ENCODE measurements at places on chromosomes 2 and 18.

DNA sequence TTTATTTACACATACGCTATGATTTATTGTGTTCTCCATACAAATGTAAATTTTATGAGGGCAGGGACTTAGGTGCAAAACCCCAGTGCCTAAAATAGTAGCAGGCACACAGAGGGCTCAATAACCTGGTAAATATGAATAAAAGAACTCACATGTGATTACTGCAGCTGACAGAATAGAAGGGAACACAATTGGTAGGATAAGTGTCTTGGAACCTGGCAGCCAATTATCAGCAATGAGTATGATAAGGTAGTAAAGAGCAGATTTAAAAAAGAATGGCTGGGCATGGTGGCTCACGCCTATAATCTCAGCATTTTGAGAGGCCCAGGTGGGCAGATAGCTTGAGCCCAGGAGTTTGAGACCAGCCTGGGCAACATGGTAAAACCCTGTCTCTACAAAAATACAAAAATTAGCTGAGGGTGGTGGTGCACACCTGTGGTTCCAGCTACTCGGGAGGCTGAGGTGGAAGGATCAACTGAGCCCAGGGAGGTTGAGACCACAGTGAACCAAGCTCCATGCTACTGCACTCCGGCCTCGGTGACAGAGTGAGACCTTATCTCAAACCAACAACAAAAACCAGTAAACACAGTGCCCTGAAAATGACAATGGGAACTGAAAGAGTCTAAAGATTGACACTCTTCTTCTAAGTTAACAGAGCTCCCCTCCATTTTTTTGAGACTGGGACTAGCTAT, 9.9 kb downstream of the SNRPG start:
- no peak for DNase-seq

- peak; percentile 5 for DNase-seq
Measured at GRCh38 chr2:38947241-38948239, 57.9 kb downstream of the ARHGEF33 start.

GRCh38 chr2:37344453-37345361, at the start of gene QPCT:
QPCT (plus strand) TSS chr2:37344630; CDS start chr2:37344732, 102 bp downstream.
- no peak for DNase-seq

DNA sequence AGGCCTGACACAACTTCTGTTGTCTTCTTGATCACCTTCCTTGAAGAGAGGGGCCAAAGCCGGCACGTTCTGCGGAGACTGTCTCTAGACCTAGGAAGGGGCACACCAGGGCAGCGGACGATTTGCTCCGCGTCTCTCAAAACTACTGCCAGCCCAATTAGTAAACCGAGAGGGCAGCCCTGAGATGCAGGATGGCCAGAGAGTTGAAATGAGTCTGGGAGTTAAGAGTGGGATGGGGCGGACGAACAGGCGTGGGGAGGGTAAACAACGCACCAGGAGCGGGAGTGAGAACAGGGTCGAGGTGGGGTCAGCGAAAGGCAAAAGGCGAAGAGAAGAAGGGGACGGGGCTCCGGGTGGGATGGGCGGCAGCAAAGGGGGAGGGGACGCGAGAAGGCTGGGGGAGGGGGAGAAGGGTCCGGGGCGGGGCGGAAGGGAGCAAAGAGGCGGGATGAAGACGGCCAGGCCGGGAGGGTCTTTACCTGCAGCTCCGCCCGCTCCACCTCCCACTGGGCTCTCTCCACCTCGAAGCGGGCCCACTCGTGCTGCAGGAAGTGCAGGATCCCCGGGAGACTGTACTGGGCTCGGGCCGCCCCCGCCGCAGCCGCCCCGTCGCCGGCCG, 476 bp downstream of the STRN start:
- no peak for DNase-seq

DNA sequence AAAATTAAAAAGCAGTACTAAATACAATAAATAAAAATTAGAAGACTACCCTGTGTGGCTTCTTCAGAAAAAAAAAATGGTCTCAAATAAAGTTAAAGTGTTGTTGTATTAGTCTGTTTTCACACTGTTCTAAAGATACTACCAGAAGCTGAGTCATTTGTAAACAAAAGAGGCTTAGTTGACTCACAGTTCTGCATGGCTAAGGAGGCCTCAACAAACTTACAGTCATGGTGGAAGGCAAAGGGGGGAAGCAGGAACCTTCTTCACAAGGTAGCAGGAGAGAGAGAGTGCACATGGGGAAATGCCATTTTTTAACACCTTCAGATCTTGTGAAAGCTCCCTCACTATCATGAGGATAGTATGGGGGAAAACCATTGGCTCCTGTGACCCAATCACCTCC, 612.8 kb downstream of the RNF144A start:
- no peak for DNase-seq

GRCh38 chr2:226439337-226439736, 360.3 kb downstream of the IRS1 start:
- no peak for DNase-seq

- no peak for DNase-seq
Measured at GRCh38 chr2:160381425-160381951, 112.1 kb downstream of the RBMS1 start.

DNA sequence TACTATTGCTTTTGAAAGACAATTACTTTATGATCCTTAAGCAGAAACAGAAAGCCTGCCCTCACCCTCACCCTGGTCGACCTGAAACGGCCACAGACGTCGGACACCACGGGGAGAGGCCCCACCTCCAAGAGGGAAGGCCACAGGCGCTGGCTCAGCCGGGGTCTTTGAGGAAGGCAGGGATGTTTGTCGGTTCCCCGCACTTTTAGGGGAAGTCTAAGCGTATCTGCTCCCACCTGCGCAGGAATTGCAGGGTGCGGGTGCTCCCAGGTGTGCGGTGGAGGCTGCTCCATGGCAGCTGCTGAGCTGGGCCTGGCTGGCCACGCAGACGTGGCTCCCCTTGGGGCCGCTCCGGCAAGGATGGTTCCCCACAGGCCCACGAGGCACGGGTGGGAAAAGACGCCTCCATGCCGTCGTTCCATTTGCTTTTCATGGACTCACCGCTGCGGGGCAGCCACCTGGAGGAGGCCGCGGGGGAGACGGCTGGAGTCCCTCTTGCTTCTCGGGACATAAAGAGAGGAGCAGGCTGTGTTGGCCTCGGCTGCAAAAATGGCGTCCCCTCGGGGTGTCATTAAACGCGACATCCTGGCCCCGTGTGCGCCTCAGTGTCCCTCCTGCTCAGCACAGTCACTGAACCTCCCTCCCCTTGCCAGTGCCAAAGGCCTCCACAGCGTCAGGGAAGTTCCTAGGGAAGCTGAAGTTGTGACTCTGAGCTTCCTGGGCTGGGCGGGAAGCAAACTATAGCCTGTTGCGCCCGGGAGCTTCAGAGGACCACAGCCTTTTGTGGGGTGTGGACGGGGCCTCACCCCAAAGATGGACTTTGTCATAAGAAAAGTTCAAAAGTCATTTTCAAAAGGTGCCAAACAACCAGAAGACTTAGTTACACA, 63.4 kb downstream of the NFATC1 start:
- DNase-seq: no peak

GRCh38 chr18:68937029-68937599, 139.2 kb downstream of the CCDC102B start:
- DNase-seq: no peak

DNA sequence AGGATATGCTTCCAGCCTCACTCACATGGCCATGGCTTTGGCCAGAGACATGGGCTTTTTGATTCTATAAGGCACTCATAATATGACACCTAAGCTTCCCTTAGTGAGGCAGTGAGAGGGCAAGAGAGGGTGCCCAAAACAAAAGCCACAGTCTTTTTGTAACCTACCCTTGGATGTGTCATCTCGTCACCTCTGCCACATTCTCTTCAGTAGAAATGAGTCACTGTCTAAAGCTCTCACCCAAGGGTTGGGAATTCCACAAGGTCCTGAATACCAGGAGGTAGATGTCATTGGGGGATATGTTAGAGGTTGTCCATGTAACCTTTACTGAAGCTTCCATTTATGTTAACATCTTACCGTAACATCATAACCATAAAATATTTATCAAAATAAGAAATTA, 108.4 kb downstream of the ALMS1 start:
- DNase-seq: no peak

- DNase-seq: no peak
Measured at GRCh38 chr2:128514555-128514955, 195.9 kb upstream of the HS6ST1 start.

DNA sequence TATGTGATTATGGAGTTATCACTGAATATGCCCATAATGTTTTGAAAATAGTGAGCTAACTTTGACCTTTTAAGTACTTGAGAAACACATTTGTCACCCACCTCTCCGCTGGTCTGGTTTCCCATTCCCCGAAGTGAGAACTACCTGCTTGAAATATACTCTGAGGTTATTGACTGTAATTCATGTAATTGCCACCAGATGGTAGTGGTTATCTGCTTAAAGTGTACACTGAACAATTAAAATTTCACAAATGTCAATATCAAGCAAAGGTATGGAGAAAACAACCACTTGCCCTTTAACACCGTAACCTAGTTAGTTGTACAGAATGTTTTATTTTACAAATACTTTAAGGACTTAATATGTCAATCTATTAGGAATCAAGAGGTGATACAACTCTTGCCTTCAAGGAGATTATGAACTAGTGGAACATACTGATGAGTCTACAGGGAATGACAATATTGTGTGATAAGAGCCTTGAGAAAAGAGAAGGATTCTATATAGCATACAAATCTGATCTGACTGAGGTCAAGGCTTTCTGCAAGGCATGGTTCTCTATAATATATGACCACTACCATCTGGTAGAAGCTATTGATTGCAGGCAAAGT, 316.8 kb upstream of the KCNH7 start:
- no peak for DNase-seq

GRCh38 chr2:979069-979928, 28.6 kb downstream of the SNTG2 start:
- DNase-seq: no peak

DNA sequence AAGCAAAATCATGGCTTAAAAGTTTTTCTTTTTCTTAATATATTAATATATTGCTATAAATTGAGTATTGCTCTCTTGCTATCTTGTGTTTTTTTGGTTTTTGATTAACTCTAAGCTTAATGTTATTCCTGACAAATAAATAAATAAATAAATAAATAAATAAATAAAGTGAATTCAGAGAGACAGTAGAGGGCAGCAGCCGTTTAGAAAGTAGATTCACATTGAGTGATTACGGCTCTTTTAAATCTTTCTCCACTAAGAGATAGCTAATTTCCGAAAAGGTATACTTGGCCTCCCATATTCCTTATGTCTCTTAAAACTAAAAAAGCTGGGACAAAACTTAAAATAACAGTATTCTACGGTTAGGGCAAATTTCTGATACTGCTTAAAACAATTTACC, 34.3 kb downstream of the MSH2 start:
- DNase-seq: no peak

GRCh38 chr18:25223899-25224886, 127.8 kb downstream of the ZNF521 start:
- no peak for DNase-seq

GRCh38 chr2:25740810-25741381, 67.5 kb upstream of the DTNB start:
- DNase-seq: no peak

DNA sequence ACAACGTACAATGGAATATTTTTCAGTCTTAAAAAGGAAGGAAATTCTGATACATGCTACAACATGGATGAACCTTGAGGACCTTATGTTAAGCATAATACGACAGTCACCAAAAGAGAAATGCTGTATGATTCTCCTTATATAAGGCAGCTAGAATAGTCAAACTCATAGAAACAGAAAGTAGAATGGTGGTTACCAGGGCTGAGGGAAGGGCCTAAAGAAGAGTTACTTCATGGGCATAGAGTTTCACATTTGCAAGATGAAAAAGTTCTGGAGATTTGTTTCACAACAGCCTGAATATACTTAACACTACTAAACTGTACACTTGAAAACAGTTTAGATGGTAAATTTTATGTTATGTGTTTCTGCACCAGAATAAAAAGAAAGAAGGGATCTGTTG, 113.3 kb downstream of the GALNT1 start:
- no peak for DNase-seq

DNA sequence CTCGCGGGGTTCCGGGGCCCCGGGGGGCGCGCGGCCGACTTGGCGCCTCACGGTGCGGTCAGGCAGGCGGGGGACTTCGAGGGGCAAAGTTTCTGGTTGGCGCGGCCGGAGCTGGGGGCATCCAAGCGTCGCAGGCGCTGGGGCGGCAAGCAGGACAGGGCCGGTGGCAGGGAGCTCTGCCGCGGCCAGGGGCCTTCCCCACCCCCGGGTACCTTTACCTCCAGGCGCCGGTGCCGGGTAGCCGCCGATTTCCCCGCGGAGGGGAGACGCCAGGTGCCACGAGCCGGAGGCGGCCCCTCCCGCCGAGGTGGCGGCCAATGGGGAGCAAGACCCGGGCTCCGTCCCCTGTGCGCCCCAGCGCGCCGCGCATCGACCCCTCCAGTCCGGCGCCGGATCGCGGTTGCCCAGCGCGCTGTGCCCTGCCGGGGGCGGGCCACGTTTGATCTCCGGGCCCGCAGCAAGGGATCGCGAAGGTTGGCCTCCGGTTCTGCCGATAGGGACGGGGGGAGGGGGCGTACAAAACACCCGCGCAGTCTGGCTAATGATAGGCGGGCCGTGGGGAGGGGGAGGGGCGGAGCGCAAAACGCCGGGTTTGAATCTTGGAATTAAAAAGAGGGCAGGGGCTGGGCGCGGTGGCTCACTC, at the start of gene ST8SIA5:
TSS of gene ST8SIA5 (minus strand) at position 495 of the 643 bp plus-strand sequence. CDS start 545 bp downstream, outside the sequence.
- no peak for DNase-seq

- peak; percentile 3 for DNase-seq
Measured at GRCh38 chr2:102449370-102449974, 23.6 kb upstream of the SLC9A4 start.

GRCh38 chr2:47128705-47129104, 26.4 kb downstream of the STPG4 start:
- DNase-seq: no peak

- DNase-seq: no peak
Measured at GRCh38 chr2:134683561-134684112, 35.2 kb downstream of the TMEM163 start.

Data from GOT3 (cell line).